ENCODE measurements at places on chromosomes 7 and 10.

GRCh38 chr7:130902755-130903357 lies 168.8 kb upstream of the KLF14 start:
- DNase-seq: no peak

DNA sequence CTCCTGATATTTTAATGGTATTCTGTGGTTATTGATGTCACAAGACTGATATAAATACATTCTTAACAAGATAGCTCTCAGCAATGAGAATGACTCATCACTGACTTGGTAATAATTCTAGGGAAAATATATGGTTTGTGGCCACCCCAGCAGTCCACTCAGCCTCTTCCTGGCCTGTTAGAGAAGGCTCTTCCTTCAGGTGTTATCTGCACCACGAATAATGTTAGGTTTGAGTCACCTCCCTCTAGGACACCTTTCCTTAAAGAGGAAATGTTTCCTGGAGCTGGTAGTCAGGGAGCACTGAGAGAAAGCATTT lies 163.3 kb downstream of the SVIL start:
- DNase-seq: peak; percentile 8

DNA sequence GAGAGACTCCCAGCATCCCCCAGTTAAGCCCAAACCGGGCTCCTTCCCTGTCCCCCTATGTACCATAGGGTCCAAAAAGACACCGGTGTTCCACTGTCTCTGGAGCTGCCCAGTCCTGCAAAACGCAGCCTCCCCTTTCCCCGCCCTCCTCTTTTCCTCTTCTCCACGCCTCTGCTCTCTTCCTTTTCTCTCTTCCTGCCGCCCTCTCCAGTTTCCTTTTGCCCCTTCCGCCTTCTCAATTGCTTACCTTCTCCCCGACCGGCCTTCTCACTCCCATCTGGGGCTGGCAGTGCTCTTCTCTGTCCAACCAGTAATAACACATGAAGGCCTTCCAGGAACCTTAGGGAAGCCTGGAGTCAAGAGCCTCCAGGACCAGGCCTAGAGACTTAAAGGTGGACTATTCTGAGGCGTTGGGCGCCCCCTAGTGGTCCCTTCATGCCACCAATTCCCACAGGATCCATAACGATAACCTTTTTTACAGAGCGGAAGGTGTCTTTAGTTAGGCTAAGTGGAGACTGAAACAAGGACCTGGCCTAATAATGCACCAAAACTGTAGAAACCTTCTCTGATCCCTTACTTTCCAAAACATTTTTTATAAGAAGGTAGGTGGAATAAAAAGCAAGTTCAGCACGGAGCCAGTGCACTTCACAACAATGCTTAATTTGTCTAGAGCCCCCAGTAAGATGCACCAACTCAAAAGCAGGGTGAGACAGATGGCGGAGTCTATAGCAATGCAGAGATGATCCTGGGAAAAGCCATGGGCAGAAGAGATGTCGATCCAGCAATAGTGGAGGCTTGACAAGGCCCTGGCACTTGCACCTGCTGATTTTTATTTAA lies 27.2 kb upstream of the MSRB2 start:
- DNase-seq: peak; percentile 76

DNA sequence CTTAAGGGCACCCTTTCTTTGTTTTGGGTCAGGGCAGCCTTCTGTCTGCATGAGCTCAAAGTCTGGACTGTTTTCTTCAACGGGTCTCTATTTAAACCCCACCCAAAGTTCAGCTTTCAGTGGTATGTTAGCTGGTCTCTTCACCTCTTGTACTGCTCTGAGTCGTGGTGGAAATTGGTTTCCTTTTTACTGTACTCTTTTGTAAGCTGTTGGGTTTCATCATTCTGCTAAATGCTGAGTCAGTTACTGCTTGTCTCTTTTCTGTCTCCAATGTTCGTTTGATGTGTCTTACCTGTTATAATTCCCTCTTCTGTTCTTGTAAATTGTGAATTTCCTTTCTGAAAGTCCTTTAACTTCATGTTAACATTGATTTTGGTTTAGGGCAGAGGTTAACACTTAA lies 64.1 kb upstream of the MALRD1 start:
- peak; percentile 44 for DNase-seq

- DNase-seq: peak; percentile 22
Observed at GRCh38 chr10:22537810-22538209, 176.6 kb downstream of the PIP4K2A start.

DNA sequence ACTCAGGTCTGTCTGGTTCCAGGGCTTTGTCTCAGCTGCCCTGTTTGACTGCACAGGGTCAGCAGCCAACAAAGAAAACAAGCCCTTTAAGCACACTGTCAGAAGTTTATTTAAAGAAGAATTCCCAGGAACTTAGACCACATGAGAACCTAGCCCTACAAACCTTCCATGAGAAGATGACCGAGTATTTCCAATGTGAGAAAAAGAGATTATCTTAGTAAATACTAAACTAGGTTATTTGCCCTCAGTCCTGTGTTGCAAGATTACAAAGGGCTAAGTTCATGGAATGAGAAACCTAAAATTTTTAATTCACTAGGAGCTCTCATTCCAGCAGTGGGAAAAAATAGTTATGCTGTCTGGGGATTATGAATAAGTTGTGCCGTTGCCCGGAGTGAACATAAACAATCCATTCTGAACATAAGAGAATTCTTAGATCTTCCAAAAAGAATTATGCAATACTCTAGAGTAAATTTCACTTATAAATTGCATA lies 46.7 kb downstream of the NOC3L start:
- DNase-seq: no peak

- no peak for DNase-seq
Observed at GRCh38 chr10:16699435-16700057, 117.7 kb downstream of the RSU1 start.

- DNase-seq: peak; percentile 3
Observed at GRCh38 chr10:128463991-128464760, 338.0 kb upstream of the MKI67 start.

GRCh38 chr10:71236286-71236685 lies 23.9 kb downstream of the UNC5B start:
- no peak for DNase-seq

- no peak for DNase-seq
Observed at GRCh38 chr7:110918949-110919548, 171.9 kb upstream of the LRRN3 start.

DNA sequence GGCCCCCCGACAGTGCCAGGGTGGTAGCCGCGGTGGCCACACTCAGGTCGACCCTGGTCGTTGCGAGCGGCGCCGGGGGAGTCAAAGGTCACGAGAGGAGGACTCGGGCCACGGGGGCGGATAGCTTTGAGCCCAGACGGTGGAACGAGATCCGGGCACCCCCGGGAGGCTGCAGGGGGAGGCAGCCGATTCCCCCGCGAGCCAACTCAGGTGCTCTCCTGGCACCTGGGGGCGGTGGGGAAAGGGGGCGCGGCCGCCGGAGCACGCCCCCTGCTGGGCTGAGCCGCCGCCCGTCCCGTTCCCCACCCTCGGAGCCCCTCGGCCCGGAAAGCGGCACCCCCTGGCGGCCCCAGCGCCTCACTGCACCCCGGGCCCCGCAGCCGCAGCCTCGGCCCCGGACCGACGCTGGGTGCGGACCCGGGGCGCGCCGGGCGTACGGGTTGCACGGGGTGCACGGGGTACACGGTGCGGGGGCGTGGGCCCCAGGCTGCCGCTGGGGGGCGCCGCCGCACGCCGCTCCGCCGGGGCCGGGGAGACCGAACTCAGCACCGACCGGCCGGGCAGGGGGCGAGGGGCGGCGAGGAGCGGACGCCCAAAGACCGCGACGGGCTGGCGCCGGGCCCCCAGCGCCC lies 521 bp upstream of the NYAP1 start:
- peak; percentile 39 for DNase-seq

GRCh38 chr7:1740214-1740613 lies 70.1 kb downstream of the ELFN1 start:
- no peak for DNase-seq

- no peak for DNase-seq
Observed at GRCh38 chr10:21318540-21319167, 206.8 kb downstream of the SKIDA1 start.

- DNase-seq: no peak
Observed at GRCh38 chr10:32413513-32413912, 32.4 kb upstream of the CCDC7 start.

DNA sequence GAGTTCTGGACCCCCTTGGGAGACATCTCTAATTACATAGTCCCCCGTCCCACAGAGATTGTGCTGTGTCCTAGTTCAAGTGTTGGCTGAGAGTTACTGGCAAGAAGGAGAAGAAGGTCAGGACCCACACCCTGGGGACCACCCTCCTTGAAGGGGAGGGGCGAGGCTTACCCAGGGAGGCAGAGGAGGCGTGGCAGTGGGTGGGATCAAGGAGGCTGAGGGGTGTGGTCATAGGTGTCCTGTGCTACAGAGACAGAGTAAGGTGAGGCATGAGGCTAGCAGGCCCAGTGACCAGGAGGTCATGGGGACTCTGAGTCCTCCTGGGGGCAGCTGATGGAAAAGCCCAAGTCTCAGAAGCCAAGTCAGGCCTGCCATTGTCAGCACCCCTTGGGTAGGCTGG lies 29.4 kb upstream of the ADCYAP1R1 start:
- DNase-seq: no peak

DNA sequence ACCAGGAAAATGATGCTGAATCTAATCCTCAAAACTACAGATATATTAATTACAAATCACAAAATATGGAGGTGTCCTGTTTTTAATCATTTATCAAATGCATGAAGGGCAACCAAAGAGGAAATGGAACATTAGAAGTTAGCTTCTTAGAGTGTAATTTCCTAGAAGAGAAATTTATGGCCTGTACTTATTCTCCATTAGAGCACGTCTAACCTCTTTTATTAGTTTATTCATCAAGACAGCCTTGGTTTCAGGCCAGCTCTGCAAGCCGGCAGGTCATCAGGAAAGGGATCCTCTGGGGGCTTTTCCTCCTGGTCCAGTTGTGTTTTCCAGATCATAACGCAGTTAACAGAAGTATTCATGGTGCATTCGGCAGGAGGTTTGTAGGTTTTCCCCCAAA lies 517.6 kb downstream of the KCNMA1 start:
- DNase-seq: no peak

GRCh38 chr10:106384496-106384895 lies 780.0 kb downstream of the SORCS1 start:
- no peak for DNase-seq

- DNase-seq: peak; percentile 72
Observed at GRCh38 chr10:102352066-102352715, 43.3 kb upstream of the NFKB2 start.

DNA sequence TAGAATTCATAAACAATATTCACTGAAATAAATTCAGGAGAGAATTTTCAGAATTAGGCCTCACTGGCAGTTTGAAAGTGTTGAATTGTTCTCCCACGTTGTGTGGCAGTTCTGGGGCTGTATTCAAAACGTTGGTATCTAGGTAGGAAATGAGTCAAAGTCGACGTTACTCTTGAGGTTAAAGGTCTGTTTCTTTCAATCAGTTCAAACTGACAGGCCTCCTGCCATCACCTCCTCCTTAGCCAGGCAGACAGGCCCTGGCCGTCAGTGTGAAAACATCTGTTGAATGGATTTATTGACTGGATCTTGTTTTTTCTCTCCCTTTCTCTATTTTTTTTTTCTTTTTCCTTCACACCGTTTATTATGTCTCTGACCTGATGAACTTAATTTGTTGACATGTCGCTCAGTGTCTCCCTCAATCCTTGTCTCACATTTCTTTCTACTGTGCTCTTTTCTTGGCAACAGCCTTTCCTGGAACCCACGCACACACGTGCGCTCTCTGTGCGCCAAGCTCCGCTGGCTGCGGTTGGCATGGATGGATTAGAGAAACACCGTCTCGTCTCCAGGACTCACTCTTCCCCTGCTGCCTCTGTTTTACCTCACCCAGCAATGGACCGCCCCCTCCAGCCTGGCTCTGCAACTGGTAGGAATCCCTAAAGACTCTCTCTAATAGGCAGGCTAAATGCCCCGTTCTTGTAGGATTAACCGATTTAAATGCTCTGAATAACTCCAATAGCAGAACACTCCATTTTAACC lies 231.7 kb downstream of the HDAC9 start:
- DNase-seq: no peak

DNA sequence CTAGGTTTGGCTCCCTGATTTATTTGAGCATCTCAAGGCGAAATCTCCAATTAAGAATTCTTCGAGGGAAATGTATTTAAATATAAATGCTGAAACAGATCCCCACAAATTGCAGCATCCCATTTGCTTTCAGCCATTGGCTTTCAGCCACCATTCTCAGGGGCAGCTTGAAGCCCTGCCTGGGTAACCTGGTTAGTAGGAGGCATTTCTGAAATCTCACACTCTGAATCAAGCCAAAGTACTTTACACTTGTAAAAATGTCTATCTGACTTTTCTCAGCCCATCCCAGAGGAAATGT lies 49.1 kb downstream of the GCC1 start:
- no peak for DNase-seq

DNA sequence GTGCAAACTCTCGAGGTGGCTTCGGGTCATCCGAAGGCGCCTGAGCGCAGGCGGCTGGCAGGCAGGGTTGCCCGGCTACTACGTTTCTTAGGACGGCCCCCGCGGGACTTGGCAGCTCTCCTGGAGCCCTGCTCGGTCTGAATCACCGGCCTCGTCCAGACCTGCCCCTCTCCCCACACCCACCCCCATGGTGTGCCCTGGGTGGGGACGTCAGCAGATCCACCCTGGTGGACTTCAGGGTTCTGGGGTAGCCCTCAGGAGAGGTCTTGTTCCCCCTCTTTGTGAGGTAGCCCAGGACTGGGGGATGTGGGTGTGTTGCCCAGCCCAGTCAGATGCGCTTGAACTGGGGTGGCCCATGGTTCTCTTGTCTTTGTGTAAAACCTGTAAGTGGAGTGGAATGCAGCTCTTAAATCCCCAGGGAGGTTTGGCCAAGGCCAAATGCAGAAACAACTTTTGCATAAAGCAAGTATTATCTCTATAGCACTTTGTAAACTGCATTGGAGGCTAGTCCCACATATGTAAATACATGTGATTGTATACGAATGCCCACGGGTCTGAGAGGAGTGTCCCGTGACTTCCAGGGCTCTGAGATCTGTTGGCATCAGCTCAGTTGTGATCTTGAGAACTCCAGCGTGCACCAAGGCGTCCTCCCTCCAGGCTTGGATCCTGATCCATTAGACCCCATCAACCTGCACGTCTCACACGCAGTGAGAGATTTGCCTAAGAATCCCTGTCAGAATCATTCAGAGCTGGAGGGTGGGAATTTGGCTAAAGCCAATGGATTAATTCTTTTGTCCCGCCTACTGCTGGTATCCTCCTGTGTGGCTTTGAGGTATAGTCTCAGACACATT lies 1.8 kb downstream of the PFKFB3 start:
- no peak for DNase-seq

GRCh38 chr10:46247181-46247475 lies 39.7 kb upstream of the ANTXRL start:
- no peak for DNase-seq

DNA sequence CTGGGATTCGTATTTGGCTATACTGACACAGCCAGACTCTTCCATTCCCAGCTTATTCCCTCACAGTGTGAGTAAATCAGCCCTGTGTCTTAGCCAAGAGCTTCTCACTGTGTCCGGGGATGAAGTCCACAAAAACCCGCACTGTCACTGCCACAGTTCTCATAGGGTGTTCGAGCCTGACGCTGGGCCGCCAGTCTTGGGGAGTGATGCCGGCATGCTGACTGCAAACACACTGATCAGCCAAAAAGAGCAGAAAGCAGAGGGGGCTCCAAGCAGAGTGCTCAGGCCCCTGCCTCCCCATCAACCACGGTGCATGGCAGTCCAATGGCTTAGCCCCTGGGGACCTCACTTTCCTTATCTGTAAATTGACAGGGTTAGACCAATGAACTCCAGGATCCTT lies 36.7 kb downstream of the C10orf143 start:
- no peak for DNase-seq
